ENCODE measurements at places on chromosomes 6 and 20. TPM values are rescaled to one million over a fixed set of nuclear protein-coding genes. Genes with fewer than 3 reads are reported as not detected.

The PXMP4 gene
- polyA plus RNA-seq = 8.4 TPM

The L3MBTL1 gene
- 15.1 TPM for polyA plus RNA-seq

The HCRTR2 gene
- polyA plus RNA-seq = not detected

The ABHD16B gene
- 0.67 TPM for polyA plus RNA-seq

The UBD gene
- not detected for polyA plus RNA-seq

DNA sequence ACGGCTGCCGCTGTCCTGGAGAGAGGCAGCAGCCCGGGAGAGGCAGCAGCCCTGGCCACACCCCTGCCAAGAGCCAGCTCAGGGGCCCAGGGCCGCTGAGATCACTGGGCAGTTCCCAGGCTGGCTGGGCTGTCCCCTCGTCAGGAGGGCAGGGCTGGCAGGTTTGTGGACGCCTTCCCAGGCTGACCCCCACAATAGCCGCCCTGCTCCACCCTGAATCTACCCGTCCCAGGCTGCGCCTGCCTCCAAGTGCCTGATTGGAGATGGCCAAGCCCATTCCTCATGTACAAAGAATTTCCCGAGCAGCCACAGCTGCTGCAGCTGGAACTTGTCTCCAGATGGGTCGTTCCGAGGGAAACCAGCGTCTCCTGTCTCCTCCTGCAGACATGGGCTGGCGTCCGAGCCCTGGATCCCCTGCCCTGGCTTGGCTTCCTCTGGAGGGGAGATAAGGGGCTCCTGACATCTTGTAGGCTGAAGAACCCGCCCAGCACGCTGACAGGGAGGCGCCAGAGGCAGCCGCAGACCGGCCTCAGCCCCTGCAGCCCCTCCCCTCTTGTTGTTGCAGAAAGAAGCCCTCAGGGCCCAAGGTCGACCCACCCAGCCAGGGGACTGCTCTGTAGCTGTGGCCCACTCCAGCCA is 9.4 kb upstream of the GATA5 start:
- H3K27ac ChIP-seq = peak overlapping the region; percentile 36
- DNase-seq = peak; percentile 89
- peaks cover 47% of the 10 kb centered on the region for H3K36me3 ChIP-seq
- peaks cover 87% of the 10 kb centered on the region for H3K4me1 ChIP-seq

- H3K27me3 ChIP-seq = no peaks in the 10 kb centered on the region
- DNase-seq = no peak
- peak overlapping the region; percentile 47 for H3K27ac ChIP-seq
- H3K4me3 ChIP-seq = no peak overlapping the region
- H3K4me1 ChIP-seq = peaks cover 10% of the 10 kb centered on the region
- no peaks in the 10 kb centered on the region for H3K36me3 ChIP-seq
Observed at GRCh38 chr6:42407379-42407778, 44.3 kb downstream of the TRERF1 start.

DNA sequence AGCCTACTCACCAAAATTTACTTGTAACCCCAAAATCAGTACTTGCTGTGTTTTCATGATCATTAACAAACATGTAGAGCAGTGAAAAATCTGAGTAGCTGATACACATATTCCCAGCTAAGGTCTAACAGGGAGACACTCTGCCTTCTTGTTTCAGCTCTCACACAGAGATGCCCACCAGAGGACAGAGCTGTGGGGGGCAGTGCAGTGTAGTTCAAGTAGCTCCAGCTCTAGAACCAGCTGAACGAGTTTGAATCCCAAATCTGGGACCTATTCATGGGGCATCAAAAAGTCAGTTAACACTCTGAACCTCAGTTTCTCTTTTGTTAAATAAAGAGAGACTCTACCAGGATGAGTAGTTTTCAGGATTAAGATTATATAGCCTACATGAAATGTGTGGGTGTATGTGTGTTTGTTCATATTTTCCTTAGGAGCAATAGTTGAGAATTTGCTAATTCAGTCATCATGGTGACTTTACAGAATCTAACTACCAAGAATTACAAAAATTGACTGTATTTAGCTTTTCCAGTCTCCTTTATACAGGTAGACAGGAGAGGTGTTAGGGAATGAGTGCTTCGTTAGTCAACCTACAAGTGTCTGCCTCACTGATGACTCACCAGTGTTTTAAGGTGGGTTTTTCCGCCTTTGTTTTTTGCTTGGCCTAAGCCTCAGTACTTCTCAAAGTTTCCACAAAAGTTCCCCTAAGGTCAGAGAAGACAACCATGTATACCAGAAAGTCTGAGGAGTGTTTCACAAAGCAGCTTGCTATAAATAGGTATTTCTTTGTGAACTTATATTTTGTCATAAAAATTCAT is 164.0 kb upstream of the RUNX2 start:
- no peaks in the 10 kb centered on the region for H3K4me1 ChIP-seq
- H3K4me3 ChIP-seq = no peak overlapping the region
- DNase-seq = no peak
- no peaks in the 10 kb centered on the region for H3K27me3 ChIP-seq

GRCh38 chr6:121664158-121664557 is 228.7 kb downstream of the GJA1 start:
- H3K36me3 ChIP-seq = no peaks in the 10 kb centered on the region
- H3K4me3 ChIP-seq = no peak overlapping the region
- H3K4me1 ChIP-seq = no peaks in the 10 kb centered on the region
- no peaks in the 10 kb centered on the region for H3K27me3 ChIP-seq
- no peak overlapping the region for H3K27ac ChIP-seq

- H3K27ac ChIP-seq = no peak overlapping the region
- peak; percentile 3 for DNase-seq
- no peaks in the 10 kb centered on the region for H3K36me3 ChIP-seq
- H3K4me3 ChIP-seq = no peak overlapping the region
- H3K4me1 ChIP-seq = no peaks in the 10 kb centered on the region
- H3K27me3 ChIP-seq = no peaks in the 10 kb centered on the region
Observed at GRCh38 chr6:20564777-20565176, 30.5 kb downstream of the CDKAL1 start.

DNA sequence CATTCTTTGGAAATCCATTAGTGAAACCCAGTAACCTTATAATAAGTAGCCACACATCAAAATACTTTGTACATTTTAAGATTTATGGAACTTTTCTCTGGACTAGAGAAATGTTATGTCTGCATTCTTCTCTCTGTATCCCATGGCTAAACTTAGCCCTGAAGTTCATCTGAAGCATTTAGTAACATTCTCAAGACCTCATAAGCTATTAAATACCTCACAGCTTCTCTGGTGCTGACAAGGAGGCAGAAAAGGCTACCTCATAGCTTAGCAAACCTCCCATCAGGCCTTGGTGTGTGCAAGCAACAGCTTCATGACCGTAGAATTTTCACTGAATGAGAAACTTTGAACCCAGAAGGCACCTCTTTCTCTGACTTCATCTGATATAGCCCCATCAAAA is 38.9 kb upstream of the HDGFL1 start:
- no peaks in the 10 kb centered on the region for H3K36me3 ChIP-seq
- H3K4me1 ChIP-seq = no peaks in the 10 kb centered on the region
- no peak overlapping the region for H3K27ac ChIP-seq

GRCh38 chr6:87181903-87182302 is 26.5 kb downstream of the ZNF292 start:
- no peaks in the 10 kb centered on the region for H3K27me3 ChIP-seq
- no peaks in the 10 kb centered on the region for H3K4me1 ChIP-seq
- H3K36me3 ChIP-seq = no peaks in the 10 kb centered on the region
- H3K4me3 ChIP-seq = no peak overlapping the region

DNA sequence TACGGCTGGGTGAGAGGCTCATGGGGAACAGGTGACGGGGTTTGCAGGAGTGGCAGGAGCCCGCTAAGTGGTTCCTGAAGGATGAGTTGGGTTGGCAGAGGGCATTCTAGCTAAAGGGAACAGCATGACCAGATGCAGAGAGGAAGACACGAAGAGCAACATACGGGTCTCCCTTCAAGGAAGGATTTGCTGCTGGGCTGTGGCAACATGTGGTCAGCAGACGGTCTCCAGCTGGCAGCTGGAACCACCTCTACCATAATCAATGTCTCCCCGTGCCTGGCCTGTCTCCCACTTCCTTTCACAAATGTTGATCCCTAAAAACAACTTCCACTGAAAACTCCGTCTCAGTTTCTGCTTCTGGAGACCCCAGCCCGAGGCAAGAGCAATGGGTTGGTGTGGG is 80.6 kb upstream of the SULF2 start:
- no peak for DNase-seq
- peaks cover 2% of the 10 kb centered on the region for H3K27me3 ChIP-seq
- no peaks in the 10 kb centered on the region for H3K4me1 ChIP-seq
- no peak overlapping the region for H3K27ac ChIP-seq
- no peaks in the 10 kb centered on the region for H3K36me3 ChIP-seq

- no peak for DNase-seq
- no peaks in the 10 kb centered on the region for H3K36me3 ChIP-seq
- no peaks in the 10 kb centered on the region for H3K4me1 ChIP-seq
- H3K4me3 ChIP-seq = no peak overlapping the region
- no peak overlapping the region for H3K27ac ChIP-seq
Observed at GRCh38 chr6:108193131-108193530, 27.3 kb downstream of the NR2E1 start.

DNA sequence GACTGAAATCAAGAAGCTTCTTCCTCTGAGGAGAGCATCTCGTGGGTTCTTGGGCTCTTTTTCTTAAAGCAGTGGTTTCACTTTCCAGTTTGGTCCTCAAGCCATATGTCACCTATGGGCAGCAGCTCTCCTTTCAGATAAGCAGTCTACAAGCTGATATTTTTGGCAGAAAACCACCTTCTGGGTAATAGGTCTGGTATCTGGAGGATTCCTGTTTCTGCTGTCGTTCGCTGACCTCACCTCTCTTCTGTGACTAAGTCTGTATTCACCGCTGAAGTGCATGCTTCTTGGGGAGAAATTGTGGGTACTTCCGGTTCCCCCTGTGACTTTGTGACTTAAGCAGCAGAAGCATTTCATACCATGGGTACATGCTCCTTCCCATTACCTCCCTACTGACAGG is 193.6 kb downstream of the EDN1 start:
- no peaks in the 10 kb centered on the region for H3K27me3 ChIP-seq
- no peak overlapping the region for H3K4me3 ChIP-seq
- no peaks in the 10 kb centered on the region for H3K36me3 ChIP-seq
- H3K27ac ChIP-seq = peak overlapping the region; percentile 36

GRCh38 chr20:25465243-25466135 is 58.0 kb downstream of the GINS1 start:
- H3K36me3 ChIP-seq = no peaks in the 10 kb centered on the region
- H3K4me3 ChIP-seq = no peak overlapping the region
- no peak overlapping the region for H3K27ac ChIP-seq
- DNase-seq = no peak
- no peaks in the 10 kb centered on the region for H3K4me1 ChIP-seq

DNA sequence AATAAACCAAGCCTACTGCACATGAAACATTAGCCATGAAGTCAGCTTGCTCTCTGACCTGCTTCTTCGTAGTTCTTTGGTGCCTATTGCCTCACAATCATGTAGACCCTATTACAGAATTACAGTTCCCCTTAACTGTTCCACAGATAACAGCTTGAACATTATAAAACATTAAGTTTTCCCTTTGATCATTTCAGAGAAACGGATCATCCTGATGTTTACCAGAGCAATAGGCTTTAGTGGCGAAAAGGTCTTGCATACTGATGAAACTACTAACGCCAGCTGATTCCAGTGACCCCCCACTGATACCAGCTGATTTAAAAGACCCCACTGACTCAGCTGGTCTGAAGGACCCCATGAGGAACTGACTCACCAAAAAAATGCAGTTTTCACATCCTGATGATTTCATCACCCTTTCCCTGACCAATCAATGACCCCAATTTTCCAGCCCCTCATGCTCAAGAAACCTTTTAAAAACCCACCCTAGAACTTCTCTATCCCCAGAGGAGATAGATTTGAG is 39.4 kb upstream of the MLIP start:
- no peaks in the 10 kb centered on the region for H3K4me1 ChIP-seq
- H3K27ac ChIP-seq = no peak overlapping the region
- H3K4me3 ChIP-seq = no peak overlapping the region

DNA sequence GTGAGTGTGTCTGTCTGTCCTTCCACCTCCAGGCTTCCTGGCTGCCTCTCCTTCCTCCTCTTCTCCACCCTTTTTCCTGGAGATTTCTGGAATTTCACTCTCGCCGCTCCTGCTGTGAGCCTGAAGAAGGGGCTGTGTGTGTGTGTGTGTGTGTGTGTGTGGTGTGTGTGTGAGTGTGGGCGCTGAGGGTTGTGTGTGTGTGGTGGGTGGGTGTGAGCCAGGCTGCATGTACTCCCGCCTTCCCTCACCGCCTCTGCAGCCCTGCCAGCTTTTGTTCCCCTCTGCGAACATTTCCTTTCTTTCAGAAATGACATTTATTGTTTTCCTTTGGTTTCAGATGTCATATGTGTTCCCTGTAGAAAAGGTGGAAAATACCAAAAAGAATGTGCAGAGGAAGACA is 76.0 kb downstream of the SRC start:
- peaks cover 5% of the 10 kb centered on the region for H3K27me3 ChIP-seq
- DNase-seq = no peak
- no peaks in the 10 kb centered on the region for H3K4me1 ChIP-seq
- H3K36me3 ChIP-seq = no peaks in the 10 kb centered on the region
- H3K27ac ChIP-seq = no peak overlapping the region
